ENCODE measurements at places on chromosomes 7 and 10. TPM values are rescaled to one million over a fixed set of nuclear protein-coding genes. Genes with fewer than 3 reads are reported as not detected.
A peak's percentile ranks its signal among the peaks of the same experiment; 100 is the strongest.

GRCh38 chr7:18320422-18320821 lies 175.1 kb upstream of the HDAC9 start:
- no peaks in the 10 kb centered on the region for H3K27me3 ChIP-seq
- H3K4me1 ChIP-seq = no peaks in the 10 kb centered on the region
- no peak overlapping the region for H3K27ac ChIP-seq
- H3K36me3 ChIP-seq = no peaks in the 10 kb centered on the region
- no peak overlapping the region for H3K4me3 ChIP-seq
- DNase-seq = no peak

DNA sequence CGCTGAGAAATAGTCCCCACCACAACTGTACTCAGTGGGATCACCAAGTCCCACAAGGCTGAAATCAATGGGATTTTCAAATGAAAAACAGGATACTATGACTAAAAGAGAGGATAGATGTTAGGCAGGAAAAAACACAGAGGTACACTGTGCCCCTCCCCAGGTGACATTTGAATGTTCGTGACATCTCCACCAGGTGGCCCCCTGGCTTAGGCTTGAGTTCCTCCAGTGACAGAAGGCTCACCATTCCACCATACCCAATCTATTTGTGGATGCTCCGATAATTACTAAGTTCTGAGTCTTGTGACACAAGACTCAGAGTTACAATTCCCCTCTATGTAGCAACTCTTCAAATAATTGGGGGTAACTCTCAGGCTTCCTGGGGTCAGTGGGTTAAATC lies 77.5 kb upstream of the KCNMA1 start:
- no peaks in the 10 kb centered on the region for H3K27me3 ChIP-seq
- DNase-seq = no peak
- no peaks in the 10 kb centered on the region for H3K36me3 ChIP-seq
- H3K4me1 ChIP-seq = no peaks in the 10 kb centered on the region
- no peak overlapping the region for H3K27ac ChIP-seq

GRCh38 chr10:99984211-99985034 lies 25.3 kb downstream of the DNMBP start:
- H3K27ac ChIP-seq = peak overlapping the region; percentile 90
- peaks cover 48% of the 10 kb centered on the region for H3K4me1 ChIP-seq
- DNase-seq = no peak
- no peaks in the 10 kb centered on the region for H3K27me3 ChIP-seq

DNA sequence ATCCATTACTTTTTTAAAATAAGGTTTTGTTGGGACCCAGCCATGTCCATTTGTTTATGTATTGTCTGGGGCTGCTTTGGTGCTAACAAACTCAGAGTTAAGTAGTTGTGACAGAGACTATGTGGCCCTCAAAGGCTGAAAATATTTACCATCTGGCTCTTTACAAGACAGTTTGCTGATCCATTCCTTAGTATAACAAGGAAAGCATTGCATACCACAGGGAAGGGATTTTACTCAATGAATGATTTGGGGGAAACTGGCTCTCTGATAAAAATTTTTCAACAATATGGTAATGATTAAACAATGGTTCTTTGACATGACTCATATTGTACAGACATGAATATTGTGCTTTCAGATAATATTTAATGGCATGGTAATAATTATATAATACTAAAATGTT lies 738.1 kb downstream of the KCNMA1 start:
- H3K36me3 ChIP-seq = no peaks in the 10 kb centered on the region
- no peak overlapping the region for H3K4me3 ChIP-seq
- no peak for DNase-seq
- H3K27ac ChIP-seq = no peak overlapping the region
- H3K4me1 ChIP-seq = no peaks in the 10 kb centered on the region

GRCh38 chr7:14197280-14197679 lies 207.8 kb upstream of the ETV1 start:
- H3K36me3 ChIP-seq = no peaks in the 10 kb centered on the region
- H3K27me3 ChIP-seq = no peaks in the 10 kb centered on the region
- no peak overlapping the region for H3K27ac ChIP-seq

DNA sequence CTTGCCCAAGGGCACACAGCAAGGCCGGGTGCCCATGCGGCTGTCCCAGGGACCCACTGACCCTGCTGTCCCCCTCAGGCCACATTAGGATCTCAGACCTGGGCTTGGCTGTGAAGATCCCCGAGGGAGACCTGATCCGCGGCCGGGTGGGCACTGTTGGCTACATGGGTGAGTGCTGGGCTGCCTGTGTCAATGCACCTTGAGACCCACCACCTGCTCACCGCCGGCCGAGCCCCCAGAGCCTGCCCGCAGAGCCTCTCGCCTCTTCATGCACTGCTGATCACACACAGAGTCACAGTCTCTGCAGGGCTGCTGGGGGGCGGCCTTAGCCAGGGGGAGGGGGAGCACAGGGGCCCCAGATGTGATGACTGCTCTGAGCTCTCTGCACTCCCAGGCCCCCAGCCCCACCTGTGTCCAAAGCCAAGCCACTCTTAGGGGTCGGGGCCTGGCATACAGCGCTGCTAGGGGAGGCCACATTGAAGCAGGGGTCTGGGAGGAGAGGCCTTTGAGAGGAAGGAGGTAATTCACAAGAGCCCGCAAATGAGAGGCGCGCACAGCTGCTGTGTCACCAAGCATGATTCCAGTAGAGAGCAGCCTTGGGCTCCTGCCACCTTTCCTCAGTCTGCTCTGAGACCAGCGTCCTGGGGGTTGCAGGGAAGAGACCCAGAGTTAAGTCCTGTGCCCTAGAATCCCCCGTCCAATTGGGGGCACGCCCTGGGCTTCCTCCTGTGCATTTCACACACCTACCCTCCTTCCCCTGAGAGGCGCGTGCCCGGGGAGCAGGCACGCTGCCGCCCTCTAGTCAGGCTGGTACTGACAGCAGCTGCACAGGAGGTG lies 100.4 kb downstream of the RGS10 start:
- H3K4me3 ChIP-seq = no peak overlapping the region
- no peak overlapping the region for H3K27ac ChIP-seq
- no peaks in the 10 kb centered on the region for H3K36me3 ChIP-seq

GRCh38 chr7:144584726-144585125 lies 181.2 kb upstream of the NOBOX start:
- H3K27ac ChIP-seq = no peak overlapping the region
- no peak for DNase-seq
- no peaks in the 10 kb centered on the region for H3K4me1 ChIP-seq
- H3K4me3 ChIP-seq = no peak overlapping the region
- no peaks in the 10 kb centered on the region for H3K27me3 ChIP-seq

GRCh38 chr7:28312948-28313347 lies 99.4 kb upstream of the CREB5 start:
- H3K36me3 ChIP-seq = no peaks in the 10 kb centered on the region
- no peak for DNase-seq
- H3K4me1 ChIP-seq = no peaks in the 10 kb centered on the region

DNA sequence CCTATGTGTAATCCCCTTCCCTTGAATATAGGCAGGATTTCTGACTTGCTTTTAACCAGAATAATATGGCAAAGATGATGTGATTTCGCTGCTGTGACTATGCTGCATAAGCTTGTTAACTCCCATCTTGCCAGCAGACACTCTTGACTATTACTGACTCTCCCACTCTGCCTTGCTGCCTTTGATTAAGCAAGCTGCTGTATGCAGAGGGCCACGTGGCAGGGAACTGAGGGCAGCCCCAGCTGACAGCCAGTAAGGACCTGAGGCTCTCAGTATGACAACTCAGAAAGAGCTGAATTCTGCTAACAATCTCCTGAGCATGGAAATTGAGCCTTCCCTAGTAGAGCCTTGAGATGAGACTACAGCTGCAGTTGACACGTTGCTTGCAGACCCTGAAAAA lies 279.4 kb upstream of the CACNA2D1 start:
- DNase-seq = no peak
- no peaks in the 10 kb centered on the region for H3K4me1 ChIP-seq
- H3K4me3 ChIP-seq = no peak overlapping the region
- no peaks in the 10 kb centered on the region for H3K27me3 ChIP-seq

DNA sequence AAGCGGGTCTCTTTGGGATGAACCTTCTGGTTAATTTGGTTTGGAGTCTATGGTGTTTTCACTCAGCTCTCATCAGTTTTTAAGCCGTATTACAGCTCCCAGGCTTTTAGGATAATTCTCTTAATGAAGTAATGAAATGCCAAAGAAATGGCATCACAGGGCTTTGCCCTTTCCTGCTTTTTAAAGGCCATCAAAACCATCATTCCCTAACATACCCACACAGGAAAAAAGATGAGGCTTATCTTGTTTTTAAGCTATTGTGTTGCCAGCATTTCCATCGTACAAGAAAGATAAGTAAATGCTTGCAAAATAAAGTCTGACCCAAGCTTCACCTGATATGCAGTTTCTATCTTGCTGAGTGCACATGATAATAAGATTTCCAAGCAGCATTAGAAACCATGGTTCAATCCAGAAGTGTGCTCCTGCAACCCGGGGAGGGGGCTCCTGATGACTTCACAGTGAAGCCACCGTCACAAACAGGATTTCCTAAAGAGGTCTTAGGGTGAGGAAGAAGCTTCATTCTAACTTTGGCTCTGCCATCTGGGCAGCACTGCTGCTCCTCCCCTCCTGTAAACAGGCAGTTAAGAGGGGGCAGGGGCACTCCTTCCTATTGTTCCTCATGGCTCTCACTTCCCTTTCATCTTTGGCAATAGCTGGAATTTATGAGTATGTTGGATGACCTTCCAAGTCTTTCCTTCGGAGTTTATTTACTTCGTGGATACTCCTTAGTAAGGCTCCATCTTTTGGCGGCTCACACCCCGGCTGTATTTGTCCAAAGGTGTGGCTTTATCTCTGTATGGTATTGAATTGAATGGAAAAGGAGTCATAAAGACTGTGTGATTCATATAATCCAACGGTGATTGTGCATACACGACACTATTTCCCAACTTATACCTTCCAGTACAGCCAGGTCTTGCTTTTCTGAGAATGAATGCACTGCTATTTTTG lies 55.2 kb upstream of the FAM133B start:
- H3K4me3 ChIP-seq = no peak overlapping the region
- no peaks in the 10 kb centered on the region for H3K27me3 ChIP-seq
- 0 out of 2 replicates have a peak, but pooled peaks cover 3% of the 10 kb centered on the region for H3K36me3 ChIP-seq
- H3K27ac ChIP-seq = peak overlapping the region; percentile 80

- H3K27me3 ChIP-seq = no peaks in the 10 kb centered on the region
- H3K27ac ChIP-seq = no peak overlapping the region
- no peak overlapping the region for H3K4me3 ChIP-seq
- no peaks in the 10 kb centered on the region for H3K4me1 ChIP-seq
- DNase-seq = no peak
These were observed 173.9 kb downstream of the ZNF438 start for GRCh38 chr10:30857803-30858202.

- DNase-seq = no peak
- H3K36me3 ChIP-seq = no peaks in the 10 kb centered on the region
- H3K4me1 ChIP-seq = no peaks in the 10 kb centered on the region
- H3K27me3 ChIP-seq = no peaks in the 10 kb centered on the region
- no peak overlapping the region for H3K27ac ChIP-seq
- H3K4me3 ChIP-seq = no peak overlapping the region
These were observed 248.8 kb upstream of the SMIM30 start for GRCh38 chr7:113367041-113367586.

- no peaks in the 10 kb centered on the region for H3K27me3 ChIP-seq
- no peaks in the 10 kb centered on the region for H3K4me1 ChIP-seq
- H3K27ac ChIP-seq = no peak overlapping the region
- no peaks in the 10 kb centered on the region for H3K36me3 ChIP-seq
- H3K4me3 ChIP-seq = no peak overlapping the region
- no peak for DNase-seq
These were observed 194.2 kb downstream of the SNX13 start for GRCh38 chr7:17746020-17746530.

- no peak overlapping the region for H3K27ac ChIP-seq
- no peaks in the 10 kb centered on the region for H3K27me3 ChIP-seq
- H3K36me3 ChIP-seq = no peaks in the 10 kb centered on the region
- no peaks in the 10 kb centered on the region for H3K4me1 ChIP-seq
These were observed 1.0 kb upstream of the KCP start for GRCh38 chr7:128911423-128912031.

DNA sequence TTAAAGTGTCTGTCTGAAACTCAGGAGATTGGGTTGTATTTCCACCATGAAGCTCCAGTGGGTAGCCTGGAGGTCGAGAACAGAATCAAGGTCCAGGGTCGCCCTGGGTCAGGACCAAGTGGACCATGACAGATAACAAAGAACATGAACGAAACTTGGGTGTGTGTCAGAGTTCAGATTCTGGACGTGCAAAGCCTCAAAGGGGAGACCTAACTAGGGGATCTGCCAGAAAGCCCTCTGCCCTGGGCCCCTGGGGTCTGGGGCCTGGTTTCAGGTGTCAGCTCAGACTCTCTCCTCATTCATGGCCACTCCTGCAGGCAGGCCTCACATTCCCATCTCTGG lies 1.6 kb downstream of the RASSF4 start:
- H3K36me3 ChIP-seq = no peaks in the 10 kb centered on the region
- H3K4me3 ChIP-seq = no peak overlapping the region
- no peak overlapping the region for H3K27ac ChIP-seq
- DNase-seq = no peak
- H3K27me3 ChIP-seq = no peaks in the 10 kb centered on the region

- peak overlapping the region; percentile 76 for H3K4me3 ChIP-seq
- H3K27ac ChIP-seq = peak overlapping the region; percentile 96
- DNase-seq = peak; percentile 79
- no peaks in the 10 kb centered on the region for H3K27me3 ChIP-seq
- peaks cover 6% of the 10 kb centered on the region for H3K36me3 ChIP-seq
These were observed 724 bp downstream of the BBIP1 start for GRCh38 chr10:110918269-110918642.

GRCh38 chr10:124461642-124462347 lies at the start of gene LHPP:
TSS of gene LHPP (plus strand) at chr10:124461823. CDS start at chr10:124461863, 40 bp downstream.
- H3K4me1 ChIP-seq = peaks cover 4% of the 10 kb centered on the region
- H3K27me3 ChIP-seq = 0 out of 2 replicates have a peak, but pooled peaks cover under 1% of the 10 kb centered on the region
- H3K36me3 ChIP-seq = no peaks in the 10 kb centered on the region
- DNase-seq = peak; percentile 43

GRCh38 chr10:117266812-117267211 lies 25.9 kb downstream of the SLC18A2 start:
- no peaks in the 10 kb centered on the region for H3K36me3 ChIP-seq
- H3K4me3 ChIP-seq = no peak overlapping the region
- H3K27ac ChIP-seq = no peak overlapping the region
- no peak for DNase-seq
- H3K4me1 ChIP-seq = no peaks in the 10 kb centered on the region

DNA sequence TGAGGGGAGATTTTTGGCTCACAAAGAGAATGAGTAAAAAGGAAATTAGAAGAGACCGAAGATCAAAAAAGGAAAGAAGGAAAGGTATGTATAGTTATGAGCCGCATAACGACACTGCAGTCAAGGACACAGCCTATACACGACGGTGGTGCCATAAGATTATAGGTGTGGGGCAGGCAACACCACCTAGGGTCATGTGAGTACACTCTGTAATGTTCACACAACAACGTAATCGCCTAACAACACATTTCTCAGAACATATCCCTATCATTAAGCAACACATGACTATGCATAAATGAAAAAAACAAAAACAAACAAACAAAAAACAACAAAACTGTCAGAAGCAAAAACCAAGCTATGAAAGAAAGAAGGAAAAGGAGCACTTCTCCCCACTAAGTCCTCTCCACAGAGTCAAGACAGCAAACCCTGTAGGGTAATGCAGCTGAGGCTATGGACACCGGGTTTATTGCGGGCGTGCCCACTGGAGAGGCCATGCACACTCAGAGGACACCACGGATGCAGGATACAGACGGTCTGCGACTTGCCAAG lies 45.1 kb downstream of the PIP4K2A start:
- peaks cover 32% of the 10 kb centered on the region for H3K4me1 ChIP-seq
- H3K4me3 ChIP-seq = no peak overlapping the region
- H3K36me3 ChIP-seq = no peaks in the 10 kb centered on the region

Gene SFTPA1
- total RNA-seq = 3.8 TPM

Gene PNLIP
- total RNA-seq = 1.5 TPM

Gene LRRN3
- 0.15 TPM for total RNA-seq
